ENCODE measurements at places on chromosomes 1 and 21.

GRCh38 chr1:28323720-28324119 lies 5.1 kb upstream of the MED18 start:
- no peak for DNase-seq

DNA sequence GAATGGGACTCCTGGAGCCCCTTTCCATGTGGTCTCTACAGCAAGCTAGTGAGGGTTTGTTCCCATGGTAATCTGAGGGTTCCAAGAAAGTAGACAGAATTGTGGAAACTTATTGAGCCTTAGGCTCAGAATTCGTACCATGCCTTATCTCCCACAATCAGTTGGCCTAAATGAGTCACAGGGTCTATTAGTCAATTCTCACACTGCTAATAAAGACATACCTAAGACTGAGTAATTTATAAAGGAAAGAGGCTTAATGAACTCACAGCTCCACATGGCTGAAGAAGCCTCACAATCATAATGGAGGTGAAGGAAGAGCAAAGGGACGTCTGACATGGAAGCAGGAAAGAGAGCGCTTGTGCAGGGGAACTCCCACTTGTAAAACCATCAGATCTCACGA lies 106.6 kb upstream of the CXADR start:
- DNase-seq, result no peak

GRCh38 chr1:158354255-158354654 lies 561 bp downstream of the CD1E start:
- no peak for DNase-seq

GRCh38 chr21:34595457-34595856 lies 19.5 kb downstream of the RCAN1 start:
- peak; percentile 25 for DNase-seq

DNA sequence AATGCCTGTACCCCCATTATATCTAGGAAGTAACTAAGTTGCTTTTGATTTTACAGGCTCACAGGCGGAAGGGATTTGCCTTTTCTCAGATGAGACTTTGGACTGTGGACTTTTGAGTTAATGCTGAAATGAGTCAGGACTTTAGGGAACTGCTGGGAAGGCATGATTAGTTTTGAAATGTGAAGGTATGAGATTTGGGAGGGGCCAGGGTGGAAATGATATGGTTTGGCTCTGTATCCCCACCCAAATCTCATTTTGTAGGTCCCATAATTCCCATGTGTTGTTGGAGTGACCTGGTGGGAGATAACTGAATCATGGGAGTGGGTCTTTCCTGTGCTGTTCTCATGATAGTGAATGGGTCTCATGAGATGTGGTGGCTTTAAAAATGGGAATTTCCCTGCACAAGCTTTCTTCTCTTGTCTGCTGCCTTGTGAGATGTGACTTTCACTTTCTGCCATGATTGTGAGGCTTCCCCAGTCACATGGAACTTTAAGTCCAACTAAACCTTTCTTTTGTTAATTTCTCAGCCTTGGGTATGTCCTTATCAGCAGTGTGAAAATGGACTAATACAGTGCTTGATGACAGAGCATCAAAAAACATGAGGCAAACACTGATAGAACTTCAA lies 1119.5 kb downstream of the PLA2G4A start:
- no peak for DNase-seq

GRCh38 chr21:45551316-45551715 lies 9.1 kb upstream of the SLC19A1 start:
- DNase-seq, result peak; percentile 75
